Right ventricle myocardium inferior (tissue), 1 donor: ENCODE measurements at places on chromosomes 5 and 9. TPM values are rescaled to one million over a fixed set of nuclear protein-coding genes. Genes with fewer than 3 reads are reported as not detected.

KCNT1 gene
- 2.6 TPM for total RNA-seq

CDH9 gene
- total RNA-seq = not detected

DNA sequence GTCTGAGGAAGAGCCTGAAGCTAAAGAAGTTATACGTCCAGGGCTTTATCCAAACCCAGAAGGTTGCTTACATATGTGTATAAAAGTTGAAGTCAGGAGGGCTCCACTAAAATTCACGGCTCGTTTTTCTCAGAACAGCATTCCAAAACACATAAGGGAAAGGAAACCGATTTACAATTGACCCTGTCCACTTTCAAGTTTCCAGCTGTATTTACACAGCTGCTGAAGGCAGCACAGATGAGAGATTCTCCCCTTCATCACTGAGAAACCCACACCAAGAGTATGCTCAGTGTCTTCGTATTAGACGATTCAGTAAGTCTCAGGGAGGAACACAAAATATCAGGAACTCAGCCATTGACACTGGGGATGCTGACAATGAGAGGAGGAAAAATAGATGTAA lies 5.9 kb upstream of the NREP start:
- DNase-seq = no peak

ELOVL7 gene
- total RNA-seq = 0.46 TPM

DNA sequence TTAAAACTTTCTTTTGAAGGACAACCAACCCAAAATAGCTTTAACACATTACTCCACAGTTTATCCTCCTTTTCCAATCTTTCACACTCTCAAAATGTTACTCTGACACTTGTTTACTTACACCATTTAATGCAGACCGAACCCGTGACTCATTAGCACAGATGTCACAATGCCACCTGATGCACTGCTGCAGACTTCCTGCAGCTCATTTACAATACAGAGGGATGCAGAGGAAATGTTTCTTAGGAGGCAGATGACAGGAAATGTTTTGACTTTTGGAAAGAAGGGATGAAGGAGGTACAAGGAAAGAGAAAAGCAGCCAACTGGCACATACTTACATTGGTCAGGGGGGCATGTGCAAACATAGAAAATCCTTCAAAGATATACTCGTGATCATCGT lies 39.0 kb downstream of the DROSHA start:
- no peak for DNase-seq

LEAP2 gene
- total RNA-seq = 1.1 TPM

DNA sequence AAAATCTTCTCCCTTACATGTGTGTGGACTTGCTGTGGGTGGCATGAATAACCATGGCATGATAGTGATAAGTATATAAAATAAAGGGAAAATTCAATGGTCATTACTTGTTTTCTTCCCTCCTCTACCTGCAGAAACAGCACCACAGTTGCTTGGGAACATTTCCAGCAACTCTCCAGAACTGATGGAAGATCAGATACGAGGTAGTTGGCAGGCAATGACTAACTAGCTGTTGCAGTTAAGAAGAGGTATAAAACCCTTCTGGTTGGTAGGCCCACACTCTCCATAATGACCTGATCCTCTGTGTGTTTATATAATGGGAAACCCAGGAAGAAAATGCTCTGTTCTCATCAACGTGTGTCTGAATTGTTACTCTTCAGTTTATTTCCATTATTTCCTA lies 185.9 kb downstream of the SYK start:
- no peak for DNase-seq

GRCh38 chr5:44945743-44946142 lies 137.0 kb downstream of the MRPS30 start:
- no peak for DNase-seq

GRCh38 chr5:109485030-109485429 lies 75.3 kb upstream of the PJA2 start:
- DNase-seq = peak; percentile 83

PCDHB12 gene
- total RNA-seq = 1.3 TPM

RELL2 gene
- total RNA-seq = 0.78 TPM

- DNase-seq = no peak
Measured at GRCh38 chr9:95137587-95138145, 179.8 kb downstream of the FANCC start.

DNA sequence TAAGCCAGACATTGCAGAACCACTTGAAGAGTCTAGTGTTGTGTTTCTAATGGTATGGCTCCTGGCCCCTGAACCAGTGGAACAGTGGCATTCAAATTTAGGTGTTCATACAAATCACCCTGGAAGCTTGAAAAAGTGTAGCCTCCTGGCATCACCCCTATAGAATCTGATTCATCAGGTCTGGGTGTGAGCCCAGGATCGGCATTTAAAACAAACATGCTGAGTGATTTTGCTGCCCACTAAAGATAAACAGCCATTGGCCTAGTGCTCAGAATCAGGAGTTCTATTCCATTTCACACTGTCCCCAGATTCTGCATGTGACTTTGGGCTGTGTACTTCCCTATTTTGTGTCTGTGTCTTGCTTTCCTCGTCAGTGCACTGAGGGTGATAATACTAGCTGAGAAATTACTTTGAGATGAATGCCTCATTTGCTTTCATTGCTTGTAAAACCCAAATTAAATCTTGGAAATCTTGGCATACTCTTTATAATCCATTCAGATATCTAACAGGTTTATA lies 241.5 kb upstream of the CLINT1 start:
- DNase-seq = no peak

- no peak for DNase-seq
Measured at GRCh38 chr5:22693121-22693520, 160.0 kb downstream of the CDH12 start.

DNA sequence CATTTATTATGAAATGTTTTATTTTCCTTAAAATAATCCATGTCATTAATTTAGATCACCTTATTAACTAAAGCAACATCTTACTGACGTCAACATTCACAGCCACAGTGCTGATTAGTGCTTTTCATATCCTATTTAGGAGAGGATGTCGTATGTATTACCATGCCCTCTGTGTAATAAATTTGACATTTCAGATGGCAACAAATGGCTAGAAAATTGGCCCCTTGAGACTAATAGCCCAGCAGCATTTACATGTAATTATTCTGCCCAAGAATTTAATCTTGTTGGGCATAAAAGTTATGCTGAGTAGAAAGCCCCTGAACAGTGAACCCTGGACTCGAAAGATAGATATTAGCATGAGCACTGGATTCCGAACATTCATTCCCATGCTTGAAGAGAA lies 391.2 kb downstream of the PRELID2 start:
- DNase-seq = no peak

DNA sequence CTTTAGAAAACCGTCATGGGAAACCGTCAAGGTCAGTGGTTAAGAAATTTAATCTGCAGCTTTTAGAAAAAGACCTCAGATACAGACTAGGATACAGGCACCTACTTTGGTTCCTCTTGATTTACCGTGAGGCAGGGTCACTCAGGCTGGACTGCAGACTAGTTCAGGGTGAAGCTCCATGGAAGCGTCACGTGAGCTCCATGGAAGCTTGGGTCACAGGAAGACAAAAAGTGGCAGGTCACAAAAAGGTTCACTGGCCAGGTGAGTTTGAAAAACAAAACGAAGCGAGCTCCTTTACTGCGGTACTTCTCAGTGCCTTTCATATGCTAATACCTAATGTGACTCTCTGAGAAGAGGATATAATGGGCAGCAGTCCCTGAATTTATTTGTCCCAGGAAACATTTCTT lies 43.0 kb downstream of the PRRC2B start:
- no peak for DNase-seq

PCDHA9 gene
- not detected for total RNA-seq

INSL4 gene
- total RNA-seq = not detected

DNA sequence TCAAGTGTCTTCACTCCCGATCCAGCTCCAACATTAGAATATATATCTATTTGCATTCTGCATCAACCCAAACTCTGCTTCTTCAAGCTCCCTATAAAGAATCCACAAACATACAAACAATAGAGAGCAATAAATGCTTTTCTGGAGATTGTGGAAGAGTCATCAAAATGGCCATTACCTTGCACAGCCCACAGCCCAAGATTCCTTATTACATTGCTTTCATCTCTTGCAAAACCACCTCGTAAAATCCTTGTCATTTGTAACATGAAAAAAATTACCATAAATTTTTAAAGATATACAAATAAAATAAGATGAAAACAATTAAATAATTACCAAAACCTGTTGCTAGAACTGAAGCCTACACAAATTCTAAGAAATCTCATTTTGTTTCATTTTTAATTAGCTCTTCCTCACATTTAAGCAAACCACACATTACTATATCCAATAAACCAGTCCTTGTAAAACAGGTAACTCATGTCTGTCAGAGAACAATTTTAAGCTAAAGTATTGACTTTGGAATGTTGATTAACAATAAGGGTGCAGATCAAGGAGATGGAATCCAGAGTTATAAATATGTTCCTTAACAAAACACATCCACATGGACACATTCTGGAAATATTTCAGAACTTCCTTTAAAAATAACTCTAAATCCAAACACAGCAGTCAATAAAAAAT lies 7.1 kb downstream of the SPINK9 start:
- no peak for DNase-seq

DNA sequence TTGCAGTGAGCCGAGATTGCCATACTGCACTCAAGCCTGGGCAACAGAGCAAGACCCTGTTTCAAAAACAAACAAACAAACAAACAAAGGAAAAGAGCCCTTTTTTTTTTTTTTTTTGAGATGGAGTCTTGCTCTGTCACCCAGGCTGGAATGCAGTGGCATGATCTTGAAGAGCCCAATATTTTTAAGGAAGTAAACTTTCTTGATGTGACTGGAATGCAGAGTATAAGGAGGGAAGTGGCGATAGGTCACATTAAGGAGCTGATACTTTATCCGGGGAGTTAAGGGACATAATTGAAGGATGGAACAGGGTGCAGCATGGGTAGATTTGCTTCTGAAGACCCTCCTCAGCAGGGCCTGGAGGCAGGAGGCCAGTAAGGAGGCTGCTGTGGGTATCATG lies 13.0 kb downstream of the NAIF1 start:
- no peak for DNase-seq

DNA sequence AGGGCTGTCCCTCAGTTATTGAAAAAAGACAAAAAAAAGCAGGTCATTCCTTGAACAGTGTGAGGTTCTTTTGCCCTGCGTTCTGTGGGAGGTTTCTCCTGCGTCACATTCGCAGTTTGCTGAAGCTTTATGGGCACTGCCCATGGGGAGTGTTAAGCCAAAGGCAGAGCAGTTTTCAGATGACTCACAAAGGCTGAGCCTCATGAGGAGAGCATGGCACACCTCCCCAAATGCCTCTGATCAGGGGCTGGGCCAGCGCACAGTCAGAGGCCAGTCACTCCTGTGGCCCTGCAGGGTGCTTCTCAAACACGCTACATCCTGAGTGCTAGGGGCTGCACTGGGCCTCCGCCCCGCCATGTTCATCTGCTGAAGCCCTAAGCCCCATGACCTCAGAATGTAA lies 38.4 kb downstream of the IRX1 start:
- no peak for DNase-seq

- no peak for DNase-seq
Measured at GRCh38 chr5:59873113-59873512, 20.4 kb downstream of the PDE4D start.

DNA sequence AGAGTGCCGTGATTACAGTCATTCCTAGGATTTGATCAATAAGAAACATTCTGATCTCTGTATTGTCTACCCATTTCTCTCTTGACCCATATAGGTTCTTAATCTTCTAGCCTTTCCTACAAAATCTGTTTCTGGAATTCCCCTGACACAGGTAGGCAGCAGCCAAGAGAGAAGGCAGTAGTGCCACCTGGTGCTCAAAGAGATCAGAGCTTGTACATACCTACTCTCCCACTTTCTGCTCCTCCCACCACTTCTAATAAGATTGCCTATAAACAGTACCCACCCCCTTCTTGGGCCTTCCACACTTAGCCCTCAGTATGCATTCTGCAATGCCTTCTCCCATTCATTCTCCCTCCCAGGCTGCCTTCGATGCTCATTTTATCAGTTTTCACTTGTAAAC lies 117.4 kb upstream of the RORB start:
- DNase-seq = no peak

MARCHF11 gene
- total RNA-seq = 5.4 TPM

SEMA4D gene
- total RNA-seq = 24.1 TPM

- no peak for DNase-seq
Measured at GRCh38 chr5:2111569-2112105, 228.9 kb upstream of the IRX4 start.

CDX1 gene
- not detected for total RNA-seq

DNA sequence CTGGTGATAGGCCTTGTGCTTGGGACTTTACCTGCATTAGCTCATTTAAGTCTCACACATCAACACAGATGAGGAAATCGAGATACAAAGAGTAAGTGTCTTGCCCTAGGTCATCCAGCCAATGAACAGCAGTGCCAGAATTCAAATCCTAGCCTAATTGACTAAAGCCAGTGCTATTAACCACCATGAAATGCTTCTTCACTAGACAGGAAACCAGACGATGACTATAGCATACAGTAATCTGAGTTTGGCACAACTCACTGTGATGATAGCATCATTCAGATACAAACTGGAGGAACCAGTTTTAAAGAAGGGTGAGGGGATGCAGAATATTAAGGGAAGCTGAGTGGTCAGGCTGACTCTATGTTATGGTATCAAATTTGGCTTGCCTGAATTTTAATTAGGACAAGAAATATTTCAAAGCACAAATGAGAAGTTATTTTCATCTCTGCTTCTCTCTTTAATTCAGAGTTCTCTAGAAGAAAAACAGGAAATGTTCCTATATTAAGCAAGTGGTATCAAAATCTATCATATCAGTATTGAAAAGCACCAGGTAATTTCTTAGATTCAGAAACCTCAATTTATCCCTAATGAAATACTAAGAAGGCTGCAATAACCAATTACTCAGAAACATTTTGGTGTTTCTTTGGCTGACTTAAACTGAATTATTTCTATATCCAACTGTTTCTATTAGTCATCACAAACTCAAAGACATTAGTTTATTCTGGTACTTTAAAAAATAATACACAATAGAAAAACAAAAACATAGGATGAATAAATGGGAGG lies 147.0 kb upstream of the RASA1 start:
- DNase-seq = no peak

GRCh38 chr9:113523421-113524141 lies 60.1 kb downstream of the RGS3 start:
- peak; percentile 77 for DNase-seq

DNA sequence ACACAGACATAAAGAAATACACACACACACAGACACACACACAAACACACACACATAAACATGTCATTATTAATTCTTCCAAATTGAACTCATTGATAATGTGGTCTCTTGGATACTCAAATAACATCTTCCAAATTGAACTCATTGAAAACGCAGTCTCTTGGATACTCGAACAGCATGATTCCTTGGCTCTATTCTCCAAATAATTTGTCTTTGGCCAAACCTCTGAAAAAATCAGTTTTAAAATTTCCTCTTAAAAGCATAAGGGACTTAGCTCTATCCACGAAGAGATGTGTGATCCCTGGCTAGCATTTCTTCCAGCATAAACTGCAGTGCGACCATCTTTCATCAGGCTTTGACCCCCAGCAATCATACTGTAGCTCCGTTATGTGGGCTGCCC lies 296.6 kb downstream of the IRX2 start:
- no peak for DNase-seq

GRCh38 chr9:85716031-85716877 lies 25.5 kb downstream of the AGTPBP1 start:
- no peak for DNase-seq
